ENCODE measurements at places on chromosomes 2 and 18. TPM values are rescaled to one million over a fixed set of nuclear protein-coding genes. Genes with fewer than 3 reads are reported as not detected.

GRCh38 chr2:11922294-11922693 is 175.9 kb downstream of the LPIN1 start:
- no peak for DNase-seq

DNA sequence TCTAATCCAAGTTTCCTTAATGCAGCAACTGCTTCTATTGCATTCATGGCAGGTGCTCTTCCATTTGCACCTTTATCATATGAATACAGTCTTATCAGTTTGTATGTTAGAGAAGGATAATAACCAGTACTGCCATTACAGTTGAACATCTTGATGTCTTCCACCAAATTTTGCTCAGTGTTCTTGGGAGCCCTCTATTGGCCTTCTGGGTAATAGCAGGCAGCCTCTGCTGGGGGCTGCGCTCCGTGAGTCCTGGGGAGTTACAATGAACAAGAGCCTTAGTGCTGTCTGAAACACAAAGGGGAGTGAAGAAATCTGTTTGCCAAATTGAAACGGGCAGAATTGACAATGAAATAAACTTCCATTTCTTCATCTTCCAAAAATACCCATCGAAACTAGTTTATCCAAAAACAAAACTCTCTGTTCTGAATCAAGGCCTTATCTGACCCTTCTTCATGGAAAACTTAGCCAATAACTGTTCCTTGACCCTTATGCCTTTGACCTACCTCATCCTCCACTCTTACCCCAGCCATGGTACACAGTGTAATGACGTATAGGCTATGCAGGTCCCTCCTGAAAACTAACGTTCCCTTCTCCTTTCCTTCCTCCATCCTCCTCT is 79.9 kb downstream of the ALK start:
- peak; percentile 18 for DNase-seq

The POTEJ gene
- 0.24 TPM for total RNA-seq

- no peak for DNase-seq
Observed at GRCh38 chr2:172972005-172972619, 103.5 kb upstream of the MAP3K20 start.

DNA sequence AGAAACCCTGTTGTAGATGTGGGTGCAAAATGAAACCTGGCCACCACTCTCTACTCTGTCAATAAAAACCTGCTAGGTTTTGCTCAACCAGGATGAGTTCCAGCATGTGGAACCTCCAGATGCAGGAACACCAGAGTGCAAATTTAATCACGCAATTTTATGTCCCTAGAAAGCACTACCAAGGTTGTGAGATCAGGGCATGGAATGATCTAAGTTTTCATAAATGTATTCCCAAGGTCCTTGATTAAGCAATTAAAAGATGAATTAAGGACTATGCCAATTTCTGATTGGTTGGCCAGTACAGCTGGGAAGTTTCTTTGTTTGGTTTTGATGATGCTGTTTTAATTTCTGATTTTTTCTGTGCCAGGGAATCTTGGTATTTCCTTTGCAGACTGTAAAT is 179.2 kb downstream of the KCNS3 start:
- no peak for DNase-seq

GRCh38 chr2:104378853-104379374 is 475.0 kb upstream of the POU3F3 start:
- DNase-seq = peak; percentile 84

DNA sequence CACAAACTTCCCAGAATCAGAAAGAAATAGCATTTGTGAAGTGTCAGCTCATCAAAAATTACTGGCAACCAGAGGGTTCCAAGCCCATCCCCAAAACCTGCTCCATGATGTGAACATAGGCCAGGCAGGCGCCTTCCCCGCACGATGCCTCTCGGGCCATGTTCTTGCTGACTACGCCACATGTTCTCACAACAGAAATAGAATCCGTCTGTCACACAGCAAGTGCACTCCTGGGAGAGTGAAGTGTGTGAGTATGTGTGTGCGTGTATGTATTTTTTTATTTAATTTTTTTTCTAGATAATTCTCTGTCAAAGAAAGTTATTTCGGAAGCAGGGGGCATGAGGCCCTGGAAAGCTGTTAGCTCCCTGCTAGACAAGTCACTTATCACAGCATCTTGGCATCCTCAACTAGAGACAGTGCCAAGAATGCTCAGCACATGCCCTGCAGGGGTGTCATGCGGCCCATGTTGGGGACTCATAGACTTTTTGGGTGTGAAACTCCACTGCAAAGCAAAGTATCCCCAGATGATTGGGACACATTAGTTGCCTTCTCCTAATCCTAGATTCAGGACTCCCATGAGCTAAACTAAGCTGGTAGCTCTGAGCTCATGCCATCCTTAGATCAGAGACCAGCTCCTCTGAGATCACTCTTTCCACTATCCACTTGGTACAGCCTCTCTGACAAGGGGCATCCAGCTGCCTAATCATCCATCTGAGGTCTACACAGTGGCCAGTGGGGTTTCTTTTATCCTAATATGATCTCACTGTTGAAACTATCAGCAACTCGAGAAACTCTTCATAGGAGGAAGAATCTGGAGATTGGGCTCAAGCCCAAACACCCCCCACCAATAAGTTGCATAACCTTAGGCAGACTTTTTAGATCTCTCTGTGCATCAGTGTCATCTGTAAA is 53.2 kb upstream of the CYRIA start:
- DNase-seq = peak; percentile 29

The EFEMP1 gene
- total RNA-seq = 125 TPM
